ENCODE measurements at places on chromosomes 4 and X.
A peak's percentile ranks its signal among the peaks of the same experiment; 100 is the strongest.

GRCh38 chr4:112145790-112146501 is 692 bp downstream of the FAM241A start:
- DNase-seq: peak; percentile 51

DNA sequence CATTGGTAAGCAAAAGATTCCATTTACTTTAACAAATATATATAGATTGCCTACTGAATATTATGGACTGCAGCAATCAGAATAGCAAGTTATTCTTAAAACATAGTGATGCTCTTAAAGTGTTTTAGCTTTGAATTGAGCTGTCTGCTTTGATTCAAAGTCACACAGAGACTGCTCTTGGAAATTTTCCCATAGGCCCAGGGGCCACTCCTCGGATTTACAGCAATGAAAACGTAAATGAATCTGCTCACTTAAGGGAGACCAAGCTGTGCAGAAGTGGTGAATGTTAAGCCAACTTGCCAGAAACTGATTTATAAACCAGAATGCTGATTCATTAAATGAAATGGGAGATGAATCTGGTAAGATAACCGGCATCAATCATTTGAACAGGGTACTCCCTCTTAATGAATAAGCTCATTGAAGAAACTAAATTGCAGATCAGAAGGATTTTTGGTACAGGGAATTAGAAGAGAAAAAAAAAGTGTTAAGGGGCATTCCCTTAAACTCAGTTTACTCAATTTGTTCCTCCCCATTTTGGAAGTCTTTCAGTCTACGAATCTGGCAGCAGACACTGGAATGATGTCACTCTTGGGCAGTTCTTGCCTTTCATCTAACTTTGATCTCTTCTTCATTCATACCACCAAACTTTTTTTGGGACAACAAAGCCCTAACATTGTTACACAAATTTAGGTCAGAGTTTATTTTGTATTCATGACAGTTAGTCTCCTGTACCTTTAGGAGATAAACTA is 363.3 kb upstream of the MAGEB2 start:
- DNase-seq: no peak

- peak; percentile 65 for DNase-seq
Measured at GRCh38 chr4:1026115-1026514, 14.7 kb downstream of the FGFRL1 start.

GRCh38 chrX:148416931-148417330 is 83.5 kb upstream of the AFF2 start:
- DNase-seq: no peak

DNA sequence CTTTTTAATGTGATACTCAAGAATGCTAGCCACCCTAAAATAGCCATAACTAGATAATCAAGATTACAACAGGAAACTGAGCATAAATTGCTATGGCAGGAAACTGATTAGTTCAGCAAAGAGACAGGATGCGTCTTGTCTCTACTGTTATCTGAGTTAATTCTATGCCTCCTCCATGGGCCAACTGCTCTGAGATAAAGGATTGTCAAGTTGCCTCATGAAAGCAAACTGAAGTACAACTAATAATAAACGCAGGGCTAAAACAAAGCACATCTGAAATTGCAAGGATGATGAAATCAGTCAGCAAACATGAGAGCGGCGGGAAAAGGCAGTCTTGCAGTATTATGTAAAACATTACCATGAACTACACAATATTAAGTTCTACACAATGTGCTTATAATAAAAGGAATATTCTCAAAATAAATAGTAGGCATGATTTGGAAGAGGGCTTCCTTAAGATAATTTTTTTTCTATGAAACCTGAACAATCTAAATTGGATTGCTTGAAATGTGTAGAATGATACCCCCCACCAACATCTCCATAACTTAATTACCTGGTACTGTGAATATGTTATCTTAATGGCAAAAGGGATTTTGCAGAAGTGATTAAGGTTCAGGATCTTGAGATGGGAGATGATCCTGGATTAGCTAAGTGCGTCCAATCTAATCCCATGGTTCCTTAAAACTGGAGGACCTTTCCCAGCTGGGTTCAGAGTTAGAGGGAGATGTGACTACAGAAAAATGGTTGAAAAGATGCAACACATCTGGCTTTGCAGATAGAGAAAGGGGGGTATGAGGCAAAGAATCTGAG is 65.9 kb downstream of the ANTXR2 start:
- no peak for DNase-seq

DNA sequence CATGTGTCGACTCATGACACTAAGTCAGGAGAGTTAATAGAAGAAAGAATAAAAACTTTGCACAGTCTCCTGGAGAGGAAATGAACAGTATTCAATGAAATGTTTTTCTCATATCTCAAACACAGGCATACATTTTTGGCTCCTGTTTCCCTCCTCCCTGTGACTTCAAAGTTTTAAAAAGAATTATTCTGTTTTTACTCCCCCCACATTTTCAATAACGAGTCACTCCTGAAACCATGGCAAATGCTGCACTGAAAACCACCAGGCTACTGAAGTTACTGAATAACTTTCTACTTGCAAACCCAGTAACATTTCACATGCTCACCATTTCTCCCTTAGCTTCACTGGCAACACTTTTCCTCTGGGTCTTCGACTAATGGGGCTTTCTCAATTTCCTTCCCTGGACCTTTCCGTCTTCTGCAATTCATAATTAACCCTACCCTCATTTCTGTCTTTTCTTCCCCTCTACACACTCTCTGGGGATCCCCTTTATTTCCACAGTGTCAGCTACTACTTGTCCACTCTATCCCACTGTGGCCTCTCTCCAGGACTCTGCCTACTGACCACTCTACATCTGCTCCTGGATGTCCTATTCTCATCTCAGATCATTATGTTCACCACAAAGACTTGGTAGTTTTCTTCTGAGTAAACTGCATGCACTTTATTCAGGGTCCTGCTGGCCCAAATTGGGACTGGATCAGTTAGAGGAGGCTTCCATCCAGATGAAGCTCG is 225.8 kb upstream of the ETNPPL start:
- no peak for DNase-seq

DNA sequence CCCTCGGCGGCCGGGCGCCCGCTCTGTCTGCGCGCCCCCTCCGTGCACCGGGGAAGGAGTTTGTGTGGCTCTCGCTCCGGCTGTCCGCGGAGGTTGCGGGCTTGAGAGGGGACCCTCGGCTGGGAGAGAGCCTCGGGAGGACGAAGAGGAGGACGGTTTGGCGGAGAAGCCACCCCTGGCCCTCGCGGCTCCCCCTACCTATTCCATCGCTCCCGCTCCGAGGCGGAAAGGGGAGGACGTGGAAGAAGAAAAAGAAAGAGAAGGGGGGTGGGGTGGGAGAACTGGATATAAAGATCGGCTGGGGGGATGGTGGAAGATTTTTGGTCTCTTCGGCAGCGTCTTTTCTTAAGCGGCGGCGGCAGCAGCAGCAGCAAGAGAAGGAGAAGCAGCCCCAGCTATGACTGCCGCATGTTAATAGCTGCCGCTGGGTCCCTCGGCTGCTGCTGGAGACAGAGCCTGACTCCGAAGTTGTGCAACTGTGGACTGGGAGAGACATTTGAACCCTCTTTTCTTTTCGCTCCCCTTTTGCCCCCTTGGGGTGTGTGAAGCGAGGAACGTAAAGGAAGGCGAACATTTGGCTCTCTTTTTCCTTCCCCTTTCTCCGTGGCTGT is 895 bp downstream of the ADGRL3 start:
- DNase-seq: no peak

DNA sequence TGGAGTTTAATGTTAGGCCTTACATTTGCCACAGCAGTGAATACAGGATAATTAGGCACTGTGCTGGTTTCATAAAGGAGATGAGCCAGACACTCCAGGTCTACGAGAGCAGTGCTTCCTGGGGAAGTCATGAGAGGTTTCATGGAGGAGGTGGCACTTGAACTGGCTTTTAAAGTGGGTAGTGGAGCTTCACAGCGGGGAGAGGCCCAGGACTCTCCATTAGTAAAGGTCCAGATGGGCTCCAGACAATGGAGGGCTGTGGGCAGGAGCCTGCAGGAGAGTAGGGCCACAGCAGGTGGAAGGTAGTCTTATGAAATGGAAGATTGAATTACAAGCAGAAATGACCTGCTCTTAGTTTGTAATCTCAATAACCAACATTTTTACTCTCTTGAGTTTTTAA is 29.0 kb downstream of the CLDN22 start:
- DNase-seq: no peak

DNA sequence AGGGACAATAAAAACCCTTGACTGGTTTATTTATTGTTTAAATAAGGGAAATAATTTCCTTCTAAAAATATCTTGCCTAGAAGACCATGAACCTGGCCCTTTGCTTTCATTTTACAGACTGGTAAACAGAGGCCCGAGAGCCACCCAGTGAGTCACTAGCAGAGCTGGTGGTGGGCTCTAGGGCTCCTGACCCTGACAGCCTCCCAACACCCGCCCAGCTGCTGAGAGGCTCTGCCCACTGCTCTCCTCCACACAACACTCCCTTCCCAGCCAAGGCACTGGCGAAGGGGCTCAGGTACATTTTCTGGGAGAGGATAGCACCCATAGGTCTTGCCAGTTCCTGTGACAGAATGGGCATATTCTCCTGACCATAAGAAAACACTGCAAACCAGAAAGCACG is 18.1 kb upstream of the PPEF2 start:
- peak; percentile 50 for DNase-seq

- no peak for DNase-seq
Measured at GRCh38 chrX:153538424-153538823, 21.0 kb downstream of the ATP2B3 start.

DNA sequence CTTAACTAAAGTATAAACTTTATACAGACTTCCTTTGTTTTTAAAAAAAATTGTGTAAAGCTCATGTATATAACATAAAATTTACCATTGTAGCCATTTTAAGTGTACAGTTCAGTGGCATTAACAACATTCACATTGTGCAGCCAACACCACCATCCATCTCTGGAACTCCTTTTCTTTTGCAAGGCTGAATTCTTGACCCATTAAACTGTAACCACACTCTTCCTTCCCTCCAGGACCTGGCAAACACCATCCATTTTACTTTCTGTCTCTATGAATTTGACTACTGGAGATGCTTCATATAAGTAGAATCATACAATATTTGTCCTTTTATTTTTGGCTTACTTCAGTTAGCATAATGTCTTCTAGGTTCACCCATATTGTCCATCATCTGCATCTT is 104.7 kb downstream of the RASL11B start:
- DNase-seq: no peak

GRCh38 chr4:39114436-39114835 is 52.4 kb downstream of the KLHL5 start:
- no peak for DNase-seq

- no peak for DNase-seq
Measured at GRCh38 chrX:17081968-17082367, 135.5 kb downstream of the REPS2 start.

GRCh38 chr4:47736146-47736545 is 101.7 kb downstream of the CORIN start:
- DNase-seq: no peak

DNA sequence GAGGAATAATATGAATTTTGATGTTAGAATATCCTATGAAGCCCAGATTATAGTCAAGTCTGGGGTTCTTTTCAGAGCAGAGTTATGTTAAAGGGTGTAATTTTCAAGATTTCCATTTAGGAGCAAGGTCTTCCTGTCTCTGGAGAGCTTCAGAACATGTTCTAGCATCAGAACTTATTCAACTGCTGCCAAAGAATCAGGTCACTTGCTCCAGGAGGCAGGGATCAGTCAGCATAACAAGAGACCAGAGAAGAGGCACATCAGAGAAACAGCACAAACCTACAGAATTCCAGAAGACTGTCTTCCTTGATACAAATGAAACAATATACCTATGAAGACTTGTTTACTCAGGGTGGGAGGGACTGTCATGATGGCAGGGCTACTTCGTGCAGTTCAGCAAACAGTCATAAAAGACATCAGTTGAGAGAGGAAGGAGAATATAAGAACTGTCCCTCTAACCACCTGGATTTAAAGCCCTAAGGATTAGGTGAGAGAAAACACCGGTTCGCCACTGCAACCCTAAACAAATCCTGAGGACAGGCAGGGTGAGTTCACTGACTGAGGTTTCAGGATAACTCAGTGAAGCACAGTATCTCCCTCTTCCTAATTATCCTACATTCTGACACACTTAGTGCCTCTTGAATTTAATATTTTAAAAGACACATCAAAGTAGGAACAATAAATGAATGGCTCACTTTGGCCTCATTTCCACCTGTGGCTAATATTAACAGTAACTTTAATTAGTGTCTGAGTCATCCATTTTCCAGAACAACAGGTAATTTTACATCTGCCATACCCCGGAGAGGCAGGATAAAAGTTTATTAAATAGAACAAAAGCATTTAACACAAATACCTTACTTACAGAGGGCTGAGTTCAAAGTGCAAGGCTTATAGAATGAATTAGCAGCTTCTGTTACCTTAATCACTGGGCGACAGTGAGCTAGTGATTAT is 93.0 kb downstream of the HDAC8 start:
- DNase-seq: peak; percentile 36

DNA sequence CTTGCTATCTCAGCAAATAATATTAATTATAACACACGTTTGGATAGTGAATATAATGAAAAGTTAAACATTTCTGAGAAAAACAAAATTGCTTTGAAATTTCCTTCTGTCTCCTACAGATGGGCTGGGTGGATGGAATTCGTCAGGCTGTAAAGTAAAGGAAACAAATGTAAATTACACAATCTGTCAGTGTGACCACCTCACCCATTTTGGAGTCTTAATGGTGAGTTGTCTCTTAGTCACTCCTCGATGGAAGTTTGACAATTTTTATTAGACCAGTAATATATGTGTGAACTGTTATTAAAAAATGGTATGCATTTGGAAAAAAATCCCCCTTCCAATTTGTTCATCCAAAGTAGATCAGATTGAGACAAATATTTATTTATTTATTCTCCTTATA is 92.5 kb upstream of the BRS3 start:
- no peak for DNase-seq
